ENCODE measurements at places on chromosomes 4 and X.

GRCh38 chr4:57249083-57249482 lies 138.9 kb upstream of the IGFBP7 start:
- DNase-seq, result peak; percentile 40

DNA sequence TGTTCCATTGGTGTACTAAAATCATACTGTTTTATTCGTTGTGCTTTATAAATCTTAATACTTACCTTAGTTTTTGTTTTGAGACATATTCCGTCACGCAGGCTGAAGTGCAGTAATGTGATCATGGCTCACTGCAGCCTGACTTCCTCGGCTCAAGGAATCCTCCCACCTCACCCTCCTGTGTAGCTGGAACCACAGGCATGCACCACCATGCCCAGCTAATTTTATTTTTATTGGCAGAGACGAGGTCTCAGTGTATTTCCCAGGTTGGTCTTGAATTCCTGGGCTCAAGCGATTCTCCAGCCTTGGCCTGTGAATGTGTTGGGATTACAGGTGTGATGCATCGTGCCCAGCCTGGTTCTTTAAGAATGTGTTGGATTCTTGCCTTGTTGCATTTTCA lies 24.4 kb upstream of the DCK start:
- peak; percentile 74 for DNase-seq

GRCh38 chr4:167032871-167033270 lies 201.4 kb downstream of the SPOCK3 start:
- no peak for DNase-seq

GRCh38 chr4:109155084-109155483 lies 147.4 kb downstream of the COL25A1 start:
- DNase-seq, result no peak

- no peak for DNase-seq
These were observed 10.8 kb downstream of the FTHL17 start for GRCh38 chrX:31061091-31061490.

- no peak for DNase-seq
These were observed 254.5 kb downstream of the SOX3 start for GRCh38 chrX:140250391-140250790.

DNA sequence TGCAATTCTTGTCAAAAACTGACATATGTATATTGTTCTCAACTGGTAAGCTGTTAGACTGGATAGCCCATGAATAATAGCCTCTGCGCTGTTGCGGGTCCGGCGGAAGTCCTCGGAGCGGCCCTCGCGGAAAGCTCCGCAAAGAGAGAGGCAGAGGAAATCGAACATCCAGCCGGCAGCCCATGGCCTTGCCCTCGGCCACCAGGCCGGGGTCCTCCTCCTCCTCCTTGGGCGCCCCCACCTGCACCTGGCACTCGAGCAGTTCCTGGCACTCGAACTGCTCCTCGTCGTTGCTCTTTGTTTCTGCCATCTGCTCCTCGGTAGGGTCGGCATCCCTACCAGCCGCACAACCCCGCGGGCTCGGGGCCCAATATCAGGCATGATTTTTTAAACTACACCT lies 1176.3 kb downstream of the PCDH18 start:
- no peak for DNase-seq

- no peak for DNase-seq
These were observed 11.3 kb downstream of the TXK start for GRCh38 chr4:48122756-48123155.

DNA sequence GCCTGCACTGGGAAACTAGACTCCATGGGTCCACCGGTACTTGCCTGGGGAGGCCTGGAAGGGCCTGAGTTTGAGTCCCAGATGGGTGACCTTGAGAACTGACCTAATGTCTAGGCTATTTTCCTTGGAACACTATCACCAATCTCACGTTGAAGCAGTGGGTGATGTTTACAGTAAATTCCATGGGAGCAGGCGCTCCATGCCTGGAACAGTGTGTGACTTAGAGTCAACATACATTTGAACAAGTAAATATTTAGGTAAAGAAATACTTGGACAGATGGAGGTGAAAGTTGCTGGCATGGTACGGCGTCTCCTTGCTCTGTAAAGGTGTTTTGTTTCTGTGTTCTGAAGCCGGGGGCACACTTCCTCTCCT lies 47.5 kb downstream of the TBC1D14 start:
- peak; percentile 57 for DNase-seq

DNA sequence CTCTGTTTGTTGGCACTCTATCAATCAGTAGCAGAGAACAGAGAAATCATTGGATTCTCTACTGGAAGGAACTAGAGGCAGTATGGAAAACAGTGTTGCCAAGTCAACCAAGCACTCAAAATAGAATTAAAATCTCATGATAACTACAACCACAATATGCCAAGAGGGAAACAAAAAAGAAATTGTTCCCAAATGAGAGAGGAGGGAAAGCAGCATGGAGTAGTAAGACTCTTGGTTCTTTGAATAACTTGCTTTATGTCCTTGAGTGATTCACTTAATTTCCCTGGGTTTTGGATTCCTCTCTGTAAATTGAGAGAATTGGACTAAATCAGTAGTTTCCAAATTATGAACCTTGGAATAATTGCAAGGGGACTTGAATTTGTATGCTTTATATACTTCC lies 285.5 kb upstream of the ANKRD50 start:
- DNase-seq, result no peak

DNA sequence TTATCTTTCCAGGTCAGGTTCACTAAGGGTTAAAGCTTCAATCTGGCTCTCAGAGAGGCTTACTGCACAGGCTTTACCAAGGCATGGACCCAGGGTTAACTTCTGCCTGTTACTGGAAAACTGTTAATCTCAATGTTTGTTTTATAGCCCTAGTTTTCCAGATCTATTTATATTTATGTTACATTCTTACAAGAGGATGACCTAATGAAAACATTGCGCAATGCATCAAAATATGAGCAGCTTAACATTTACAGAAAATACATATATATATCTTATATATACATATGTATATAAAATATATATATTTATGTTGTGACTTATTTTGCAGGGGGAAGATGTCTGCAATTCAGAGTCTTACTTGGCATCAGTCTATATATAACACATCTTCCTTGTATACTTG lies 112.3 kb downstream of the PCDH19 start:
- DNase-seq, result no peak

DNA sequence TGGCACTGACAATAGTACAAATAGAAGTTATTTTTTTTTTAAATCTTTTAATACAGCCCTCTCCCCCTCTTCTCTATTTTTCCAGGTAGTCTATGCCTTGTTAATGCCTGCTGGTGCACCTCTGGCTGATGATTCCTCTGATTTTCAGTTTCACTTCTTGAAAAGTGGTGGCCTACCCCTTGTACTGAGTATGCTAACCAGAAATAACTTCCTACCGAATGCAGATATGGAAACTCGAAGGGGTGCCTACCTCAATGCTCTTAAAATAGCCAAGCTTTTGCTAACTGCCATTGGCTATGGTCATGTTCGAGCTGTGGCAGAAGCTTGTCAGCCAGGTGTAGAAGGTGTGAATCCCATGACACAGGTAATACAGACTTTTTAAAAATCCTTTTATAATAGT lies 99.1 kb downstream of the USP9X start:
- DNase-seq, result no peak

- peak; percentile 50 for DNase-seq
These were observed 26.1 kb downstream of the RBM46 start for GRCh38 chr4:154807042-154807630.

- no peak for DNase-seq
These were observed 466.3 kb downstream of the NAF1 start for GRCh38 chr4:162700358-162700757.

DNA sequence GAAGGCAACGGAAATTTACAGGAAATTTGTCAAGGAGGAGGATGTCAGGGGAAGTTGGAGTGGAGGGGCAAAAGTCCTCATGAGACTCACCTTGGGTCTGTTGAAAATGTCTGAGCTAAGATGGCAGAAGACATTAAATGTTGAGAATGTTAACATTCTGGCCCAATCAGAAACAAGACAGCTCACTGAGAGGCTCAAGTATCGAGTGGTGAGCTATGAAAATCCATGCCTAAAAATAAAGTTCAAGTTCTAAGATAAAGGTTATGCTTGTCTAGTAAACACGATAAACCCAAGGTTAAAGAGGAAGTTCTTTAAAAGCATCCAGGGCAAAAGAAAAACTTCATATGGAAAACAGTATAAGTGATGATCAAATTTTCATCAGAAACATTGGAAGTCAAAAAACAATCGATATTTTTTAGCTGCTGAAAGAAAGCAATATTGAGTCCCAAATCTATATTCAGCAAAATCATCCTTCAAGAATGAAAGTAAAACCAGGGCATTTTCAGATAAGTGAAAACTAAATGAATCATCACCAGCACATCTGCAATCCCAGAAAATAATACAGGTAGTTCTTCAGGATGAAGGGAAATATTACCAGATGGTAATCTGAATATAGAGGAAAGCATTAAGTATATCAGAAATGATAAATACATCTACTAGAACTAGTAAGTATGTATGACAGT lies 462.4 kb downstream of the TLL1 start:
- no peak for DNase-seq

DNA sequence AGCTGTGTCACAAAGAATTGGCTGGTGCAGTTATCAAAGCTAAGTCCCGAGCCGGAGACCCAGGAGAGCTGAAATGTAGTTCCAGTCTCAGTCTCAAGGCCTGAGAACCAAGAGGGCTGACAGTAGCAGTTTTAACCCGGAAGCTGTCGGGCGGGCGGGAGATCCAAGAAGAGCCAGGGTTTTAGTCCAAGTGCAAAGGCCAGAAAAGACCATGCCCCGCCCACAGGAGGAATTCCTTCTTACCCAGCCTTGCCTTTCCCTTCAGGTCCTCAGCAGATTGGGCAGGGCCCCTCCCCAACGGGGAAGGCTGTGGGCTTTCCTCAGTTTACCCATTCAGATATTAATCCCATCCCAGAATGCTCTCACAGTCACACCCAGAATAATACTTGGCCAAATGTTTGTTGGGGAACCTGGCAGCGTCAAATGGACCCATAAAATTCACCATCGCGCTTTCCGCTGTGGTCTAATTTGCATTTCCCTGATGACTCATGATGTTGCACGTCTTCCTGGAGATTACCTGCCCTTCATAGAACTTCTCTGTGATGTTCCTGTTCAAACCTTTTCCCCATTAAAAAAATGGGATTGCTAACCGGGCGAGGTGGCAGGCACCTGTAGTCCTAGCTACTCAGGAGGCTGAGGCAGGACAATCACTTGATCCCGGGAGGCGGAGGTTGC lies 16.2 kb downstream of the MAEA start:
- no peak for DNase-seq

DNA sequence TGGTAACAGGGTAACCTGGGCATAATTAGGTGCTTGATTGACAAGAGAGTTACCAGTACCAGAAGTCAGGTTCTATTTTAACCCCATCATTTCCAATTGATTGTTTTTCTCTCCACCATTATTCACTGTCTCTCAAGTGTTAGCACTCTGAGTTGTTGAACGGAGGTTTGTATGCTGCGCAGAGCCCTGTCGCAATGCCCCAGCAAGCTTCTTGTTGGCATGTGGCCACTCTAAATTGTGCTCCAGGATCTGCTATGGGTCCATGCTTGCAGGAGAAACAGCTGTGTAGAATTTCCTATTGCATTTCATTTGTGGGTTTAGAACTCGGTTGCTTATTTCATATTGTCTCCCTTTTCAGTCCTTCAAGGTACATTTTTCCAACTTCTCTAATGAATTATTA lies 98.2 kb downstream of the KLHL8 start:
- DNase-seq, result no peak

- DNase-seq, result no peak
These were observed 73.9 kb downstream of the LUZP4 start for GRCh38 chrX:115363372-115363771.

- DNase-seq, result no peak
These were observed 1417.3 kb downstream of the STIM2 start for GRCh38 chr4:28277931-28278330.

DNA sequence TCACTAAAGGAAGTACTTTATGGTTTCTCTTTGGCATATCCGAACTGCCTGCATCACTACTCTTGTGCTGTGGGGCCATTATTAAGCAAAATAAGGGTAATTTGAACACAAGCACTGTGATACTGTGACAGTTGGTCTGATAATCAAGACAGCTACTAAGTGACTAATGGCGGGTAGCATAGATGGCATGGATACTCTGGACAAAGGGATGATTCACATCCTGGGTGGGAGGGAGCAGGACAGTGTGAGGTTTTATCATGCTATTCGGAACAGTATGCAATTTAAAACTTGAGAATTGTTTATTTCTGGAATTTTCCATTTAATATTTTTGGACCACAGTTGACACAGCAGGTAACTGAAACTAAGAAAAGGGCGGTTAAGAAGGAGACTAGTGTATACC lies 52.6 kb upstream of the CITED1 start:
- DNase-seq, result no peak

GRCh38 chr4:139666735-139667281 lies 1.2 kb downstream of the MGST2 start:
- peak; percentile 71 for DNase-seq

- DNase-seq, result no peak
These were observed 124.6 kb upstream of the MAP3K15 start for GRCh38 chrX:19639813-19640462.

DNA sequence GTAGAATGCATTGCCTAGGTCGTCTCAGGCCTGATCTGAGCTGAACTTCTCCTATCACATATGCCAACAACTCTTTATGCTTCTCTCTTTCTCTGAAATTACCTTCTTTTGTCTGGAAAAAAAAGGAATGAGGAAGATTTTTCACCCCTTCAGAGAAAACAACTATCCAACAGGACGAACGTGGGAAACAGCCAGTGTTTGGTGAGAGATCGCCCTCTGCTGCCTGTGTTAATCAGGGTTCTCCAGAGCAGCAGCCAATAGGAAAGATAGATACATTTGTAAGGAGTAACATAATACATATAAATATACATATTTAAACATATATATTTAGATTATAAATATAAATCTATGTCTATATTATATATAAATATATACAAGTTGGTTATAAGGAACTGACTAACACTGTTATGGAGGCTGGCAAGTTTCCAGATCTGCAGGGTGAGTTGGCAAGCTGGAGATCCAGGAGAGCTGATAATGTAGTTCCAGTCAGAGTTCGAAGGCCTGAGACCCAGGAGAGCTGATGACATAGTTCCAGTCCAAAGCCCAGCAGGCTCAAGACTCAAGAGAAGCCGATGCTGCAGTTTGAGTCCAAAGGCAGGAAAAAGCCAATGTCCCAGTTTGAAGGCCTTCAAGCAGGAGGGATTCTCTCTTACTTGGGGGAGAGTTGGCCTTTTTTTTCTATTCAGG lies 13.3 kb downstream of the CETN2 start:
- DNase-seq, result peak; percentile 39

DNA sequence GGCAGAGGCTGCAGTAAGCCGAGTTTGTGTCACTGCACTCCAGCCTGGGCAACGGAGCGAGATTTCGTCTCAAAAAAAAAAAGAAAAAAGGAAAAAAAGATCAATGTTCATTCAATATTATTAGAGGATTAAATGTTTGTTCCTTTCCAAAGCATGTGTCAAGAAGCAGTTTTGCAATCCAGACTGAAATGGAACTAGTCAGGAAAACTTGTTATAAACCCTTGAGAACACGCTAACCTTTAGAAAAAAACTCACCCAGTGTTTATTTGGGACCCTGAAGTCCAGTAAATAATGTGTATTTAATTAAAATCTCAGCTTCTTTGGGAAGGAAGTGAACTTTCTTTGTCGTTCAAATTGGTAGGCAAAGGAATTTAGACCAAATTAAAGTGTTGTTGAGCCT lies 16.4 kb upstream of the PRSS12 start:
- no peak for DNase-seq
